ENCODE measurements at places on chromosomes 3 and 15.

- no peak for DNase-seq
Observed at GRCh38 chr15:80698676-80699075, 3.6 kb downstream of the ABHD17C start.

GRCh38 chr3:13150624-13151023, 77.4 kb upstream of the IQSEC1 start:
- peak; percentile 26 for DNase-seq

DNA sequence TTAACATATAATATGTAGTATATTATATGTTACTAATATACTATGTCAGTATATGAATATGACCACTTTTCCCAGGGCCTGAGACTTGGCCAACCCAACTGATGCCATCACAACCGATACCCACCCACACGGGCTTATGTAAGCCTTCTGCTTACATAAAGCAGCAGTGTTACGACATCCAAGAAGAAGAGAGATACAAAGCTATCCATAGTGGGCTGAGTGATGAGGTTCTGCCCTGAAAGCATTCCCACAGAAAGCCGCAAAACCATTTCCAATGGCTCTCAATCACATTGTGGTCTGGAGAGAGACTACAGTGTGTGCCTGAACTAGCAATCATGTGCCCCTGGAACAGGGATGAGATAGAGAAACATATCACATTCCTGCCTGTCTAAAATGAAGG, 177.9 kb downstream of the PLOD2 start:
- no peak for DNase-seq

GRCh38 chr3:189188466-189188865, 16.7 kb downstream of the TPRG1 start:
- DNase-seq, result no peak

GRCh38 chr3:129534428-129535027, 6.1 kb downstream of the RHO start:
- DNase-seq, result no peak

DNA sequence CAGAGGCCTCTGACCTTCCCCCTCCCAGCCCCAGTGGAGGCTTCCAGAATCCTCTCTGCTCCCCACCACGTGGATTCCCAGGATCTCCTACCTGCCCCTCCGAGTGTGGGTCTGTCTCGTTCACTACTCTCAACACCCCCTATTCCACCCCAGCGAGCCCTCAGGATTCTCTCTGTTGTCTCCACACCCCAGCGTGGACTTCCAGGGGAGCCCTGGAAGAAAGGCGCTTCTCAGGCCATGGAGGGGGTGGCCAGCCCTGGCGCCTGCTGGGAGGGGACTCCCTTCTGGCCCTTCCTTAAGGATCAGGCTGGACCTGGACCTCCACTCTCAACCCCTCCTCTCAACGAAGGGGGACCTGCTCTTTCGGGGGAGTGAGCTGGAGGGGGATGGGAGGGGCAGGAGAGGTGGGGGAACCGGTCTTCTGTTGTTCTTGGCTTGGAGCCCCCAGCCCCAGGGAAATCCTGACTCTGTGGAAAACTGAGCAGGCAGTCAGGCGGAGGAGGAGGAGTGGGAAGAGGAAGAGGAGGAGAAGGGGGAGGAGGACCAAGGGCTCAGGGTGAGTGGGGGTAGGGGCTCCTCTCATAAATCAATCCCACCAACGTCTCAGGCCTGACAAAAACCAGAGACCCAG, 32.9 kb downstream of the EPHB3 start:
- no peak for DNase-seq

GRCh38 chr3:17122758-17123157, 238.0 kb downstream of the PLCL2 start:
- no peak for DNase-seq

DNA sequence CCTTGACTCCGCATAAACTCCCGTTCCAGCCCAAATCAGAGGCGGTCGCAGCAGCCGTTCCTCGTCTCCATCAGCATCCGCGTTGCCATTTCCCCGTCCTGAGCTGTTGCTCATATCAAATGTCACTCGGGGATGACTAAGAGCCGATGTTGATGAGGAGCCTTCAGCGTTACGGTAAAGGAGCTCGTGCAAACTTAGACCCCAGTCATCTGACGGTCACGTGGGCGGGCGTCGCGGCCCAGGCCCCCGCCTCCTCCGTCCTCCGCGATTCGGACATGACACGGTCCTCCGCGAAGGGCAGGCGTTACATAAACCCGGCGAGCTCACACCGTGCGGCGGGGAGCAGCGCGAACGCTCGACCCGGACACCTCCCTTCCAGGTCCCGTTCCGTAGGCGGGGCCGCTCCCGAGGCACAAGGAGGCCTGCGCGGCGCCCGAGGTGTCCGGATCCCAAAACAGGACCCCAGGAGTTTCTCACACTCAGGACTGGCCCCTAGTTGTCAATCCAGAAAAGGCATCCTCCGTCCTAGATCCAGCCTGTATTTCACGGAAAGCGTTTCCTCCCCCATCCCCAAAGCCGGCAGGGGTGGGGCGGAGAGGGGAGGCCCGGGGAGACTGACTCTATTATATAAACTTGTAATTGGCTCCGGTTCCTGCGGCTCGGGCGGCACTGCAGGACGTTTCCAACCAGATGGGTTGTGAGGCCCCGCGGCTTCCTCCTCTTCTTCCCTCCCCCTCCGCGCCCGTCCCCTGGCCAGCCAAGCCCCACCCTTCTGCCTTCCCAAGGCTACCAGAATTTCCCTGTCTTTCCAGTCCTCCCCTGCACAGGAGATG, 100.0 kb upstream of the IGF1R start:
- DNase-seq, result peak; percentile 87

- DNase-seq, result no peak
Observed at GRCh38 chr15:84143753-84144314, 91.7 kb upstream of the GOLGA6L4 start.

DNA sequence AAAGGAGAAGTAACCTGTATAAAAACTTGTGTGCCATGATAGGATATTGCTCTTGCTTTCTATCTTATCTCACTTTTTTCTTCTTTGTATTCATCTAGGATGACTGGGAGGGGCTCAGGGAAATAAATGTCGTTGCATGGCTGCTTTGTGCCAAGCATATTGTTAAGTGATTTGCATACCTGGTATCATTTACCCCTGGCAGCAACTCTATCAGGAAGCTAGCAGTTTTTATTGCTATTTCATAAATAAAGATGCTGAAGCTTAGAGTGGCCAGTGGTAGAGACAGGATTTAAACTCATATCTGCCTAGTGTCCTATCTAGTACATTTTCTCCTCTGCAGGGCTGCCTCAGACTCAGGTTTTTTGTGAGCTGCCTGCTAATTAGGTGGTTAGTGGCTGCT, 253.3 kb downstream of the PTPRG start:
- DNase-seq, result no peak

- DNase-seq, result no peak
Observed at GRCh38 chr3:186067360-186068242, 41.3 kb downstream of the ETV5 start.

DNA sequence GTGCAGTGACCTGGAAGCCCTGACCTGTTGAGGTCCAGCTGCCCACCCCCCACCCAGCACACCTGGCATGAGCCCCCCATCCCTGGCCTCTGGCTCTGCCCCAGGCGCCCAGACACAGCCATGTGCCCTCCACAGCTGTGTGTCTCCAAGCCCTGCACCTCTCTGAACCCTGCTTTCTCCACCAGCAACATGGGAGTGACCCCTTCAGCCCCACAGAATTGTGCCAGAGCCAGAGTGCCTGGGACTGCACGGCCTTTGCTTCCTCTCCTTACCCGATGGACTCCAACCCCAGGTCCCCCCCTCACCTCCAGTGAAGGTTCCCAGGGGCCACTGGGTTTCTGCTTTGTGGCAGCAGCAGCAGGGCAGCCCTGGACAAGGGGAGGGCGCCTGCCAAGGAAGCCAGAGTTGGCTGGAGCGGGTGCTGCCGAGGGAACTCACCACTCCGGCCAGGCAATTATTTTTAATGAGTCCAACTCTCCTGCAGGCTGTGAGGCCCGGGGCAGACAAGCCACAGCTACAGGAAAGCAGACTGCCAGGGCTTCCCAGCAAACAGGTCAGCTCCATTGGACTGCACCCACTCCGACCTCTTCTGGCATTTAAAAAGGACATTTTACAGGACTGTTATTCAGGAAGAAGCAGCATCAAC, 24.1 kb downstream of the PRR20G start:
- no peak for DNase-seq

GRCh38 chr3:44883999-44884431, 9.6 kb downstream of the TGM4 start:
- no peak for DNase-seq

DNA sequence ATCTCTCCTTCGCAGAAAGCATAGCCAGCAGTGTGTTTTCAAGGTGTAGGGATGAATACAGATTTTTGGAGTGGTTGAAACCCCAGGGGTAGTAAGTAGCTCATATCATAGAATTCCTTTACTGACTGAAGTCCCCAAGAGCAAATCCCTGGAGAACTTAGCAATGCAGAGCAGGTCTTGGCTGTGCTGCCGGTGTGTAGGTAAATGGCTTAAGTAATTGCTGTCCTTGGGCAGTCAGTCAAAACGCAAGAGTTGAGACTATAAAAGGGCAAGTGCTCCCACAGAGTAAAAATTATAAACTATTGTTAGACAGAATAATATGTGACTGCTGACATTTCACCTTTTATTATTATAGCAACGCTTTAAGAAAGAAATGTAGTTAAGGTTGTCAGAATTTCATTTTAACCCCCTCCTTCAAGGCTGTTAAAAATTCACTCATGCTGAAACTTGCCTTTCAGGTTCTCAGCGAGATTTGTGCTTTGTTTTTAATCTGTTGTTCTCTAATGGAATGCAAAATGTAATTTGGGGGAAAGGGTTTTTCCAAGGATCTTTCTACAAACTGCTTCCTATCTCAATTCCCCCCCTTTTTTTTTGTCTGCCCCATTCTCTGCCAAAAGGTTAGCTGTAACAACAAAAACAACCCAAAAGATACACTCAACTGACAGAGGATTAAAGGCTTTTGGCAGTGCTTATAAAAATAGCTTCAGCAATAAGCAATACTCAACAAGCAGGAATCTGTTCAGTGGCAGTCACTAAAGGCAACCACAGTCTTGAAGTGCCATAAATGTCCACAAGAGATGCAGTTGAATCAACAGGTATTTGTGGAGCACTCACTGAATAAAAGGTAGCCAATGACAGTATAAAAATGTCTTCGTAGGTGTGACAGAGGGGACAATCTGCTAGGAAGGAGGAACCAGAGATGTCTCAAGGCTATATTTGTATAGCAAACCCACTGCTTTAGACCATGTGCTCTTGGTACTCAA, 105.3 kb downstream of the THRB start:
- no peak for DNase-seq

GRCh38 chr3:14766428-14767244, 52.1 kb upstream of the FGD5 start:
- DNase-seq, result no peak

DNA sequence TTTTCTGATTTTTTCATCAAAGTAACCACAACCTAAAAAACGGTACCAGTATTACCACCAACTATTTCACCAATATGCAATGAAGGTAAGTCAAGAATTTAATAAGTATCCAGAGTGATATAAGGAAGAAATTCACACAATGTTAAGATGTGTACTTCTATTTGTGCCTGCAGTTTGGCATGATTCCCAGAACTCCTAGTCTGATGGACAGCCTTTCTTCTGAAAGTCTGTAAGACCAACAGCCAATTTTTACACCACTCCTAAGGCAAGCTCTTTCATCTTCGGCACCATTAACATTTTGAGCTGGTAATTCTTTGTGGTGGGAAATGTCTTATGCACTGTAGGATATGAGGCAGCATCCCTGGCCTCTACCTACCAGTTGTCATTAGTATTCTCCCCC, 108.3 kb downstream of the VPS13C start:
- no peak for DNase-seq

DNA sequence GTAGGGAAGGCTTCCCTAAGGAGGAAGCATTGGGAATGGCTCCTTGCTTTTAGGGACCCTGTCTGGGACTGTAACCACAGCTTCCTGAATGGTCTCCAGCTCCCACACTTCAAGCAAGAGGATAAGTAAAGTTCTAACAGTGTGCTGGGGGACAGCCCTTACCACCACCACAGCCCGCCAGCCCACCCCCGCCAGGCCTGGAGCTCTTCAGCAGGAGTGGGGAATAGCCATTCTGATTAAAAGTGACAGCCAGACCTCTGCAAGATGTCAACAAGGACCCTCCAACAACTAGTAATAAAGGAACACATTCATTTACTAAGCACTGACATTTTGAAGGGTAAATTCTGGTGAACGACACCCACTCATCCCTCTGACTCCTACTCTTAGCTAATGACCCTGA, 49.4 kb downstream of the CPN2 start:
- no peak for DNase-seq

DNA sequence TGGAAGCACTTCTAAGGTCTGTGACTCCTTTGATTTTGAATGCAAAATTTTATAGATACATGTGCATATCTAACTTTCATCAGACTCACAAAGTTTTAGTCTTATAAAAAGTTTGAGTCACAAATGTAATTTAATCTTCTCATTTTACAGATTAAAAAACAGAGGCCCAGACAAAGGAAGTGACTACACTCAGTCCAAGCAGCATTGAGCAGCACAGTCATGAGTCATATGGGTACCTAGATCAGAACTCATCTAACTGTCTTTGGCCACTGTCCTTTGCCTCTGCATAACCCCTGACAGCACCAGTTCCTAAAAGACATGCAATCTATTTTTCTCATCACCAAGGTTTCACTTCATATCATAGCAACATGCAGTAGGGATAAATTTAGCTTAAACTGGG, 210.7 kb upstream of the KCNH8 start:
- DNase-seq, result no peak

GRCh38 chr3:86948822-86949221, 42.1 kb downstream of the VGLL3 start:
- DNase-seq, result no peak

DNA sequence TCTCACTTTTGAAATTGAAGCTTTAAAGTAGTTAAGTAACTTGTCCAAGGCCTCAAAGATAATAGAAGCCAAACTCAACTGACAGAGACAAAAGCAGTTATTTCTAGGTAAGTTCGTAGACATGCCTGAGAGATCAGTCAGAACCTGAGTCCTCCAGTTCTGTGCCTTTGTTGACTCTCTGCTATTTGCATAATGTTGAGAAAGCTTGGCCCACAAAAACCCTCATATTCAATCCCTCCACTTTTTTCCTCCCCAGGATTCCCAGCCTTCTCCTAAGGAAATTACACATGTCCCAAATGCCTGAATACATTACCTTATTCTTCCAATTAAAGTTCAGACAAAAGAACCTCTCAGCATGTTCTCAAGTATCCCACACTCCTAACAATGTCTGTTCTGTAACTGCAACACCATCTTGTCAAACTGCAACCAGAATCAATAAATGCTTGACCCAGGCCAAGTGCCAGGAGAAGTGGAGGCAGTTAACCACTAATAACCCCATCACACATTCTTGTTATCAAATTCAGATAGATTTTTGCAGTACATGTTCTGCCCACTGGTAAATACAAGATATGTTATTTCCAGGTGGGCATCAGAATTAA, 217.8 kb downstream of the LRRC3B start:
- DNase-seq, result no peak

DNA sequence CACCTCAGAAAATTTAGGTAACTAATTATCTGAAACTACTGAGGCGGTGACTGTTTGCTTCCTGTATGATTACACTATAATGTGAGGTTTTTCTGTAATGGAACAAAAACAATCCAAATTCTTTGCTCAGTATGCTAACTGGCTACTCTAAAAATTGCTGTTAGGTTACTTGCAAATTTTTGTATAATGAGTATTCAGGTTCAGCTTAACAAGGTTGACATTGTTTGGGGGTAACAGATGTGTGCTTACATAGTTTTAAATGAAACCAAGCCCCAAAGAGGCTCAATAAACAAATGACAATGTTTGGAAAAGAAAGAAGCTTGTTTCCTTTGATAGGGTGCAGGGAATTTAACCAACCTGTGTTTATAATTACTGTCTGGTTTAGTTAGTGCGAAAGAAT, 414.5 kb upstream of the MDFIC2 start:
- DNase-seq, result no peak

GRCh38 chr3:43243590-43244587, 42.5 kb upstream of the SNRK start:
- DNase-seq, result no peak

- DNase-seq, result no peak
Observed at GRCh38 chr3:133152681-133153220, 114.6 kb downstream of the TMEM108 start.
